ENCODE measurements at places on chromosomes 16 and 17. TPM values are rescaled to one million over a fixed set of nuclear protein-coding genes. Genes with fewer than 3 reads are reported as not detected.
A peak's percentile ranks its signal among the peaks of the same experiment; 100 is the strongest.

Gene YBX2
- total RNA-seq = not detected

GRCh38 chr16:62450291-62450690, 414.1 kb upstream of the CDH8 start:
- H3K4me1 ChIP-seq = no peaks in the 10 kb centered on the region
- H3K27ac ChIP-seq = no peak overlapping the region
- no peak for DNase-seq
- no peaks in the 10 kb centered on the region for H3K27me3 ChIP-seq
- no peaks in the 10 kb centered on the region for H3K36me3 ChIP-seq

DNA sequence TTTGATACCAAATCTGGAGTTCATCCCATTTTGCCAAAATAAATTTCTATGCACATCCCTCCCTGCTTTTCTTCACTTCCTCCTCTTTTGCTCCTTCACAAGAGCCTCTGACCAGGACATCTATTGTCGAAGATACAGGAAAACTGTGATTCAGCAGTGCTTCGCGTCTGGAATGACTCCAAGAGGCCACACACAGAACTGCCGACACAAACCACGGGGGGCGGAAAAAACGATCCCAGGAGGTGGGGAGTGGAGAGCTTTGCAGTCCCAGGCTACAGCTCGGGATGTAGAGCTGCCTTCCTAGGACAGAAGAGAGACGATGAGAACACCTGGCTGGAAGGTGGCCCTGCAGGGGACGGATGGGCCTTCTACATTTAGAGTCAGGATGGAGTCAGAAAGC, 102.8 kb downstream of the XYLT1 start:
- no peaks in the 10 kb centered on the region for H3K36me3 ChIP-seq
- no peak overlapping the region for H3K4me3 ChIP-seq
- H3K27ac ChIP-seq = no peak overlapping the region
- H3K4me1 ChIP-seq = peaks cover 13% of the 10 kb centered on the region
- no peak for DNase-seq

DNA sequence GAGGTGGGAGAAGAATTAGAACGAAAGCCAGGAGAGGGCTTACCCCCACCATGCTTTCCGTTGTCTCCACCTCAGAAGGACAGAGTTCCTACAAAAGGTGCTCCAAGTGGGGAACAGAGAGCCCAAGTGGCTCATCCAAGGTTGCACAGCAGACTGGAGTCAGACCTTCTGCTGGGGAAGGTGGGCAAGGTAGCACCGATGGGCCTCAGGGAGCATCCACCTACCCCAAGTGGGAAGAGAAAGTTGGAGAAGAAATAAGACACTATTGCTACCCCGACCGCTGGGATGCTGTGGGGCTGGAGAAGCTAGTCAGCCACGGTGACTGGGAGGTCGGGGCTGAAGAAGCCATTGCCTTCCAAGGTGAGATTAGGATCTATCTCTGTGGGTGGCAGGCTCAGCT, 21.5 kb downstream of the UNC119 start:
- no peak for DNase-seq
- H3K27me3 ChIP-seq = no peaks in the 10 kb centered on the region
- no peak overlapping the region for H3K4me3 ChIP-seq
- no peak overlapping the region for H3K27ac ChIP-seq
- no peaks in the 10 kb centered on the region for H3K36me3 ChIP-seq

DNA sequence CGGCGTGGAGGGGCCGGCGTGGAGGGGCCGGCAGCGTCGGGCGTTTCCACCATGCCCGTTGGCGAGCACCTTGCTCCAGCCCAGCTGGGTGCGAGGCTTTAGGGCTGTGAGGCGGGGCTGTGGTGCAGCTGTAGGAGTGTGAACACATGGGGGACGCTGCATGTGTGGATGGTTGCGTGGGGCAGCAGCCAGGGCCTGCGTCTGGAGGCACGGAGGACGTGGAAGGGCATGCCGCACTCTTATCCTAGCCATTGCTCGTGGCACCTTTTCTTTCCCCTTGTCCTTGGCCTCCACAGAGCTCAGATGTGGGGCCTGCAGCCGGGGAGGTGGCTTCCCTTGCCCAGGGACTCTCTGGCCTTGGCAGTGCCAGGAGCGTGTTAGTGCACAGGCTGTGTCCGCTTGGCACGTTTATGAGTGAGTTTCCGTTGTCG, 47.8 kb downstream of the PDPK1 start:
- no peaks in the 10 kb centered on the region for H3K27me3 ChIP-seq
- no peaks in the 10 kb centered on the region for H3K36me3 ChIP-seq
- no peak overlapping the region for H3K27ac ChIP-seq
- H3K4me3 ChIP-seq = no peak overlapping the region
- DNase-seq = no peak

- H3K27me3 ChIP-seq = no peaks in the 10 kb centered on the region
- no peak overlapping the region for H3K27ac ChIP-seq
- no peak overlapping the region for H3K4me3 ChIP-seq
- H3K4me1 ChIP-seq = no peaks in the 10 kb centered on the region
Measured at GRCh38 chr17:15101175-15101574, 164.0 kb downstream of the PMP22 start.

GRCh38 chr17:8957721-8958120, 7.8 kb downstream of the PIK3R5 start:
- DNase-seq = no peak
- H3K27me3 ChIP-seq = no peaks in the 10 kb centered on the region
- no peak overlapping the region for H3K4me3 ChIP-seq
- H3K4me1 ChIP-seq = no peaks in the 10 kb centered on the region

DNA sequence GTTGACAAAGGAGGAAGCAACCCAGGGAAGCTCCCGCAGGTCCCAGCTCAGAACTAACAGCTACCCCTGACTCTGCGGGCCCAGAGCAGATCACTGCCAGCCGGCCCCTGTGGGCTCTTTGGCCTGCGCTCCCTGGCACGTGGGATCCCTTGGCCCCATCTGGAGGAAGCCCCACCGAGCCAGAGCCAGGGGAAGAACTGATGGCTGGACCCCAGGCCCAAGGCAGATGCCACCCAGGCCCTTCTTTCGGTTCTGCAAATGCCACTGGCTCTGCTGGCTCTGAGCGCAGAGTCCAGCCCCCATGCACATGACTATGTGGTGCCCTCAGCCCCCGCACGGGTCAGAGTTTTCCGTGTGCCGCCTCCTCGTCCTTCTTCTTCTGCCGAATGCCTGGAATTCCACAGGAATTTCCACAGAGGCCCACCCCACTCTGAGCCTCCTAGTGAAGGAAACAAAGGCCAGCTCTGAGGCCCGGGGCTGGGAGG, 35.8 kb upstream of the SNN start:
- DNase-seq = peak; percentile 87
- H3K36me3 ChIP-seq = no peaks in the 10 kb centered on the region
- peaks cover 13% of the 10 kb centered on the region for H3K4me1 ChIP-seq
- H3K27ac ChIP-seq = peak overlapping the region; percentile 65

DNA sequence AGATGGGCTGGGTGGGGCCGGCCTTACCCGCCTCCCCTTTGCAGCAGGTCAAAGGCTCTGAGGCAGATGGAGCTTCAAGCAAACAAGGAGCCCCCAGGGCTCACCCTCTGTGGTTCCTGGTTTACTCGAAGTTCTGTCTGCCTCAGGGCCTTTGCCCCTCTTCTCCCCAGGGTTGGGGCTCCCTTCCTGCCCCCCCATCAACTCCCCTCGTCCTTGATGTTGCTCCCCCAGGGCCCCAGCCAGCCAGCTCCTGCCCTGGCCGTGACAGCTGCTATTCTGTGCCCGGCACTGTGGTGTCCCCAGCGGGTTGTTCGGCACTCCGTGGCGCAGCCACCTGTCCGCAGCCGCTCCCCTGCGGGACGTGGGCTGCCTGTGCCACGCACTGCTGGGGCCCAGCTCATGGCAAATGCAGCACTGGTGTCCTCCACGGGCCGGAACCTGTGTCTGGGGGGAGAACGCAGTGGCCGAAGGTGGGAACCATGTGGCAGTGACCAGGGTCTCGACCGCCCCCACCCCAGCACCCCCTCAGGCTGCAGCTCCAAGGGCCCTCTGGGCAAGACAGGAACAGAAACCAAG, 4.3 kb upstream of the METRN start:
- peaks cover 3% of the 10 kb centered on the region for H3K27me3 ChIP-seq
- no peak overlapping the region for H3K4me3 ChIP-seq
- peaks cover 10% of the 10 kb centered on the region for H3K4me1 ChIP-seq
- no peaks in the 10 kb centered on the region for H3K36me3 ChIP-seq
- no peak for DNase-seq

GRCh38 chr16:47475786-47476185, 14.7 kb downstream of the PHKB start:
- H3K4me1 ChIP-seq = no peaks in the 10 kb centered on the region
- no peak for DNase-seq
- H3K27me3 ChIP-seq = no peaks in the 10 kb centered on the region
- H3K27ac ChIP-seq = no peak overlapping the region
- no peaks in the 10 kb centered on the region for H3K36me3 ChIP-seq

DNA sequence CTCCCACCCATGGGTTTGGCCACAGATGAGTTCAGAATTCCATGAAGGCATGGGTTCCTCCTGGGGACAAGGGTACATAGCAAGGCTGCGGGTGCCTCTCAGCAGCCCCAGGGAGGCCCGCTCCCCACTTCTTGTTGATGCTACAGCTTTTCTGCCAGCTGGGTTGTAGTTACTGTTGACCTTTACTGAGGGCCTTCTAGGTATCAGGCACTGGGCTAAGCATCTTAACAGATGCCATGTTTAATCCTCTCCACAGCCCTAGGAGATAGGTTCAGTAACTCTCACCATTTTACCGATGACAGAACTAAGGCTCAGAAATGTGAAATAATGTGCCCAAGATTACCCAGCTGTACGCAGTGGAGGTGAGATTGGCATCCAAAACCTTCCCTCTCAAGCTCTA, 54.3 kb upstream of the DLX4 start:
- DNase-seq = no peak
- no peaks in the 10 kb centered on the region for H3K36me3 ChIP-seq
- H3K27ac ChIP-seq = no peak overlapping the region
- H3K4me3 ChIP-seq = no peak overlapping the region

- H3K27me3 ChIP-seq = no peaks in the 10 kb centered on the region
- H3K36me3 ChIP-seq = no peaks in the 10 kb centered on the region
- no peak for DNase-seq
- H3K27ac ChIP-seq = no peak overlapping the region
Measured at GRCh38 chr16:21959050-21959449, 5.9 kb downstream of the UQCRC2 start.

Gene HOXB6
- total RNA-seq = 3.2 TPM

Gene MMP25
- total RNA-seq = 0.65 TPM

Gene ARMC5
- 8.1 TPM for total RNA-seq

Gene MFSD6L
- 0.15 TPM for total RNA-seq

DNA sequence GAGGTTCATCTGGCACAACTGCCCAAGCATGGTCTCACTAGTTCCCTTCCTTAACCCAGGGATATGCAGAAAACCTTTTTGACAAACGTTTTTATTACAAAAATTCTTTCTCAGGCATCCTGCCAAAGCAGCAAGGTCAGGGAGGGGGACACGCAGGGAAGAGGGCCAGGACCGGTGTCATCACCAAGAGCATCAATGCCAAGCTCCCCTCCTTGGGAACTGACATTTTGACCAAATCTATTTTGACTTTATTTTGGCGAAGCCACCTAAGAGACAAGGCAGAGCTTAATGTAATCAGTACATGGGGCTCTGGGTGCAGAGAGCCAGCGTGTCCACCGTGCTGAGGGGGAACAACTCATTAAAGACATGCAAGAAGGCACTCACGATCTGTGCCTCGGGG, 265.2 kb downstream of the CBLN1 start:
- no peak overlapping the region for H3K4me3 ChIP-seq
- no peaks in the 10 kb centered on the region for H3K36me3 ChIP-seq
- H3K27ac ChIP-seq = no peak overlapping the region
- peaks cover 20% of the 10 kb centered on the region for H3K4me1 ChIP-seq
- no peak for DNase-seq

Gene KRT36
- total RNA-seq = not detected

DNA sequence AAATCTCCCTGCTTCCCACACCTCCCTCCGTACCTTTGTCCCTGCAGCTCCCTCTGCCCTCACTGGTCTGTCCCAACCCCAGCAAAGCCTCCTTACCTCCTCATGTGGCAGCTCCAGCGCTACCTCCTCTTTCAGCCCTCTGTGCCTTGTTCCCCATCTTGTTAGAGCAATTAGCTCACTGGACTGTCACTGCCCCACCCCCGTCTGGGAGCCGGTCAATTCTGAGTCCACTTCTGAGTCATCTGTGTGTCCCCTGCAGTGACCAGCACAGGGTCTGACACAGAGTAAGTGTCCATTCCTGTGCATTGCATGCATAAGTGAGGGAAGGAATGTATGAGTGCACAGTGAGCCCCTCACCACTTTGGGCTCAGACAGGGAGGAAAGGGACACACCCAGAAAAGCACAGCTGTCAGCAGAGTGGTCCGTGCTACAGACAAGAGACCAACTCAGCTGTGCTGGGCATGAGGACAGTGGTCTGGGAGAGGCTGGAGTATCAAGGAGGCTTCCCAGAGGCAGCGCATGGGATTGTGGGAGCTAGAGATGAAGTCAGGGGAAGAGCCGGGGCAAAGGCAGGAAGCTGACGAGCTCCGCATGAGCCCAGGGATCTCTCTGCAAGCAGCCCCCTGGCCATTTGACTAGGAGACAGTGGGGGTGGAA, 45.9 kb downstream of the PITPNM3 start:
- H3K4me3 ChIP-seq = no peak overlapping the region
- H3K27me3 ChIP-seq = no peaks in the 10 kb centered on the region
- H3K27ac ChIP-seq = no peak overlapping the region
- DNase-seq = no peak
- H3K4me1 ChIP-seq = peaks cover 24% of the 10 kb centered on the region

GRCh38 chr17:79223953-79224352, 149.3 kb downstream of the ENGASE start:
- no peak overlapping the region for H3K4me3 ChIP-seq
- H3K36me3 ChIP-seq = no peaks in the 10 kb centered on the region
- DNase-seq = no peak
- H3K27ac ChIP-seq = no peak overlapping the region
- no peaks in the 10 kb centered on the region for H3K27me3 ChIP-seq

- no peaks in the 10 kb centered on the region for H3K36me3 ChIP-seq
- no peaks in the 10 kb centered on the region for H3K27me3 ChIP-seq
- no peak for DNase-seq
- no peak overlapping the region for H3K27ac ChIP-seq
- H3K4me1 ChIP-seq = no peaks in the 10 kb centered on the region
Measured at GRCh38 chr16:50644245-50644644, 36.9 kb downstream of the SNX20 start.

GRCh38 chr16:31080756-31081419, 6.7 kb downstream of the ZNF646 start:
- no peak overlapping the region for H3K4me3 ChIP-seq
- H3K27me3 ChIP-seq = no peaks in the 10 kb centered on the region
- no peaks in the 10 kb centered on the region for H3K36me3 ChIP-seq
